Activated T-helper 1 cell treated with anti-CD3 and anti-CD28 coated beads, Interleukin-2, amount 50 U/mL, for 16 hours (primary cell): ENCODE measurements at places on chromosomes 2 and 18.

DNA sequence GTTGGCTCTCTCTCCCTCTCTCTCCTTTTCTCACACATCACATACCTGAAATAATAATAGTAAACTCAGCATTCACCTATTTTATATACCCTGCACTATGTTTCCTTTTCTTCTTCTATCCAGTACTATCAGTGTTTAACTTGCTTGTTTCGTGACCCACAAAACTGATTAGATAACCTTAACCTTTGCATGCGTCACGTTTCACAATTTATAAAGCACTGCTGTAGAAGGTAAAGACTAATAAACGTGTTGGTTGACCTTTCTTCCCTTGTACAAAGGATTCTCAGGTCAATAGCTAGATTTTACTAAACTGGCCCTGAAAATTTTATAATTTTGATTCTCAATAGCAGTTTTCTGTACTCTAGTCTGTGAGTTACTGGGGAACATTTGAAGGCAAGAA, 791.7 kb downstream of the DPP10 start:
- no peak for DNase-seq

DNA sequence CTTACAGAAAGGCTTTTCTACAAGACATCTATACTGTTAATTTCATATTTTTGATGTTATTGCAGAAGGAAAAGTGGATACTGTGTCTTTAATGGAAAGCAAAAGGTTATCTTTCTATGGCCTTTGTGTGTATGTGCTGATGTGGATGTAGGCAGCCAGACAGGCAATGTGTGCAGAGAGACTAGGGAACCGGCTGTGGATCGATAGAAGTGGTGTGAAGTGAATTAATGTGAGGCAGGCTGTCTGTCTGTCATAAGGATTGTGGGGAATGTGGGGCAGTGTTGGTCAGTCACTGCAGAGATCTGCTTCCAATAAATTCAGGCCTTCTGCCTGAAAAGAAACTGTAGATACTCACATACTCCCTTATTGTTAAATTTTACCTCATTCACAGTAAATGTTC, 156.7 kb downstream of the WDR7 start:
- DNase-seq: no peak

GRCh38 chr2:200618590-200619021, 32.8 kb downstream of the AOX1 start:
- DNase-seq: no peak

DNA sequence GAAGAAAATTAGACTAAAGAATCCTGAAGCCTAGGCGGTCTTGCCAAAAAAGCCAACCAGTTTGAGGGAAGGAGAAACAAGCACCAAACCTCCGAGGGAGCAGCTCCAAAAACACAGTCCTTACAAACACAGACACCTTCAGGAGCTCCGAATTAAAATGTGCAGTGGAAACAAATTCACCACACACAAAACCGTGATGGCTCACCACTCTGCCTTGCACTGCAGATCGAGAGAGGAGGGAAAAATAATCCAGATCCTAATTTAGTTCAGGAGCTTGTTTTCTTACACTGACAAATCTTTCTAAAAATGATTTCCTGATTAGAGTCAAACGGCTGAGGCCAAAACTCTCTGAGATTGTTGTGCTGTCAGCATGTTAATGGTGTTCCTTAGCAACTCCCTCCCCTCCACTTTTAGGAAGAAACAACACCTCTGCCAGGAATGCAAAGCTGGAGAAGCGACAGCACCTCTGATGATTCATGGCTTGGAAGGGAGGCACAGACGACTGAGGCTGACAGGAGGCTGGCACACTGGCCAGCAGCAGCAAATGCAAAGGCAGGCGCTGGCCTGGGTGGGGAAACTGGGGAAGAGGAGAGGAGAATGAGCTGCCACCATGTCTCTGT, 249.4 kb upstream of the KLHL29 start:
- no peak for DNase-seq

- DNase-seq: no peak
Measured at GRCh38 chr2:189558516-189559272, 21.9 kb downstream of the SLC40A1 start.

DNA sequence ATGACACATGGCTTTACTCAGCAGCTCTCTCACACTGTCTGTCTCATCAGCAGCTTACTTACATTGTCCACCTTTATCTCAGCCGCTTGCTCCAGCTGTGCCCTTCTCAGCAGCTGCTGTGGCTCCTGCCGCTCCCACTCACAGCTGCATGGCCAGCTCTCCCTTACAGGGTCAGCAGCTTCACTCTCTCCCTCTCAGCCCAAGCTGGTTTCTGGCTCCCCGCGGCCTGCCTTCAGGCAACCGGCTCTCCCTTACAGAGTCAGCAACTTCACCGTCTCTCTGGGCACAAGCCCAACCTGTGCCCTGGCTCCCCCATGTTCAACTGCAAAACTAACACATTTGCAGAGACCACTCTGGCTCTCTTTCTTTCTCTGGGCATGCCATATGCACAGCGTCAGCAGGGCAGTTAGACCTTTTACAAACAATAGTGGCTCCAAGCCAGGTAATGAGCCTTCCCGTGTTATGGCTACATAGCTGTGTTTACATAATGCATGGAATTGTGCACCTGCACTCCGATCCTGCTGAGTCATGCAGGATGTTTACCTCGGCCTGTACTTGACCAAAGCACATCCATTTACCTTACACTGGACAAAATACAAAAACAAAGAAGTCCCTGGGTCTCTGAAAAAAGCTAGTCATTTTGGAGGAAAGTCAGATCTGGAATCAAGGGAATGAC, 167.3 kb downstream of the DOK6 start:
- DNase-seq: no peak

GRCh38 chr2:241391892-241392665, 36.0 kb downstream of the FARP2 start:
- DNase-seq: no peak

DNA sequence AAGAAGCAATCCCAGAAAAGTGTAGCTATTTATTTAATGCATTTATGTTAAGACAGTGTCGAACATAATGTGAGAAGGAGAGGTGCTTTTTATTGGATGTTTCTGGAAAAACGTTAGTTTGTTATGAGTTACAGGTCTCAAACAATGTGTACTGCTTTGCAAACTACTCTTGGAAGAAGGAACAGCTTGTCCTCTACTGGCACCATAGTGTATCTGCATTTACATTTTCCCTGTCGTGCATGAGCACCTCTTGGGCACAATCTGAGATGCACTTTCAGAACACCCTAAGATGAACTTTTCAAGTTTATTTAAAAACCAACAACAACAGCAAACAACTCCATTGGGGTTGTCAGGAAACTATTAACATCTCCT, 22.8 kb downstream of the CCNYL1 start:
- DNase-seq: no peak

DNA sequence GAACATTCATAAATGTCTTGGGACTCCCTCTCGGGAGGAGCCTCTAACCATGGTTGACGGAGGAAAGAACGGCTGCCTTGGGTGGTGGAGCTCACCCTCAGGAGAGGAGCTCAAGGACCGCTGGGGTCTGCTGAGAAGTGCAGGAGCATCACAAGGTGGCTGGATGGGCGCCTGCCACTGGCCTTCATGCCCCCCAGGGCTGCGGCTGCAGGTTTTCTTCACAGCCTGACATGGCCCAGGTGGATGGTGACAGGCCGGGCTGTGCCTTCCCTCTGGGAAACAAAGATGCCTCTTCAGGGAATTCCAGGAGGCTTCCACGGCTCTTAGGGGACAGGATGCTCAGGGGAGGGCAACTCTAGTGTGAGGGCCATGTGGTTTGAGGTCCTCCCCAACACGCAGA, 119.5 kb upstream of the PXDN start:
- DNase-seq: no peak

DNA sequence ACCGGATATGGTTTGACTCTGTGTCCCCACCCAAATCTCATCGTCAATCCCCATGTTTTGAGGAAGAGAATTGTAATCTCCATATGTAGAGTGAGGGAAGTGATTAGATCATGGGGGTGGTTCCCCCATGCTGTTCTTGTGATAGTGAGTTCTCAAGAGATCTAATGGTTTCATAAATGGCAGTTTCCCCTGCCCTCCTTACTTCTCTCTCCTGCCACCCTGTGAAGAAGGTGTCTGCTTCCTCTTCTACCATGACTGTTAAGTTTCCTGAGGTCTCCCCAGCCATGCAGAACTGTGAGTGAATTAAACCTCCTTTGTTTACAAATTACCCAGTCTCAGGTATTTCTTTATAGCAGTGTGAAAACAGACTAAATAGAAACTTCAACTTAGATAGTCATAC, 69.5 kb downstream of the SESTD1 start:
- no peak for DNase-seq

- DNase-seq: no peak
Measured at GRCh38 chr2:217787160-217787877, 215.5 kb downstream of the TNS1 start.

GRCh38 chr18:66560094-66560493, 43.8 kb downstream of the CDH19 start:
- no peak for DNase-seq

GRCh38 chr2:48414980-48415835, 114.7 kb upstream of the STON1 start:
- no peak for DNase-seq

- no peak for DNase-seq
Measured at GRCh38 chr2:191625016-191625415, 52.9 kb upstream of the NABP1 start.

- no peak for DNase-seq
Measured at GRCh38 chr2:118061135-118061955, 26.9 kb upstream of the INSIG2 start.

- DNase-seq: no peak
Measured at GRCh38 chr18:74378179-74378682, 62.6 kb downstream of the C18orf63 start.

DNA sequence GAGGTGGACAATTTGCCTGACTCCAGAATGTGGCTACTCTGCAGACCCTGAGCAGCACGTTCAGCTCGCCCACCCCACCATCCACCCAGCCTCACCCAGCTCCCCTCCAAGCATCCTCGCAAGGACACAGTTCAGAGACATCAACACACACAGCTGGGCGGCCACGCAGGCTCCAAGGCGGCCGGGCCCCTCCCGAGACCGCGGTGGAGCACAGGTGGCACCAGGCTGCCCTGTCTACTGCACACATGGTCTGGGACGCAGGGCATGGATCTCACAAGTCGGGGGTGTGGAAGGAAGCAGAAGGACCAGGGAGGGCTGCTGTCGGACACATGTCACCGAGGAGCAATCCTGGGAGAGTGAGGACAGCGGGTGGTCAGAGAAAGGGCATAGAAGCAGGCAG, 36.2 kb downstream of the AQP12A start:
- DNase-seq: no peak

GRCh38 chr2:143431316-143431715, 302.1 kb downstream of the ARHGAP15 start:
- no peak for DNase-seq

GRCh38 chr2:8545695-8546611, 135.9 kb upstream of the ID2 start:
- no peak for DNase-seq

- no peak for DNase-seq
Measured at GRCh38 chr18:9364242-9364641, 29.7 kb downstream of the TWSG1 start.

GRCh38 chr18:27413495-27414401, 228.6 kb upstream of the CHST9 start:
- DNase-seq: no peak

DNA sequence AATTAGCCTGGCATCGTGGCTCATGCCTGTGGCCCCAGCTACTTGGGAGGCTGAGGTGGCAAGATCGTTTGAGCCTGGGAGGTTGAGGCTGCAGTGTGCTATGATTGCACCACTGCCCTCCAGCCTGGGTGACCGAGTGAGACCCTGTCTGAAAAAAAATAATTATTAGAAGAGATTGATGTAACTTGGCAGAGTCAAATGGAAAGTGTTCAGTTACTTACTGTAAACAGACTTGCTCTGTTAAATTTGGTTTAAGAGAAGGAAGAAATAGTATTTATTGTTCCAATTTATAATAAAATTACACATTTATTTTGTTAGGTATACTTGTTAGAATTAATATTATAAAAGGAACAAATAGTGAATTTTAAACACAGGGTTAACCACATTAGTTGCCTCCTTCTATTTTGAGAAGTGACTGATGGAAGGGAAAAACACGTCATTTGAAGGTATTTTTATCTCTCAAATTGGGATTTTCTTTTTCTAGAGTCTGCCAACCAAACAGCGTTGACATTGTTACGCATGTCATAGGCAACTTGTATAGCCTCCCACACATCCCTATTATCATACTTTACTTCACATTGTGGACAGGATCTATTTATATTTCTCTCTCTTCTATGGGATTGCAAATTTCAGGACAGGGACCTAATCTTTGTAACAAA, 118.8 kb upstream of the B3GNT2 start:
- no peak for DNase-seq
